ENCODE measurements at places on chromosomes 1 and 21. TPM values are rescaled to one million over a fixed set of nuclear protein-coding genes. Genes with fewer than 3 reads are reported as not detected.

OR14I1 gene
- polyA plus RNA-seq = not detected

CASQ2 gene
- 1.8 TPM for polyA plus RNA-seq

HES5 gene
- polyA plus RNA-seq = 0.31 TPM

FCRL5 gene
- polyA plus RNA-seq = 0.09 TPM

NPHP4 gene
- polyA plus RNA-seq = 11.4 TPM

ZC3H12A gene
- polyA plus RNA-seq = 25.4 TPM

RGSL1 gene
- polyA plus RNA-seq = not detected

SPRR2A gene
- polyA plus RNA-seq = not detected

ALDH4A1 gene
- polyA plus RNA-seq = 3.1 TPM

FAM177B gene
- polyA plus RNA-seq = 5.5 TPM

C1orf87 gene
- polyA plus RNA-seq = not detected

ACKR1 gene
- polyA plus RNA-seq = 3.2 TPM

ANGPTL3 gene
- polyA plus RNA-seq = 12.3 TPM

GRCh38 chr1:203675596-203676347, 49.1 kb downstream of the ATP2B4 start:
- DNase-seq = peak; percentile 64

DNA sequence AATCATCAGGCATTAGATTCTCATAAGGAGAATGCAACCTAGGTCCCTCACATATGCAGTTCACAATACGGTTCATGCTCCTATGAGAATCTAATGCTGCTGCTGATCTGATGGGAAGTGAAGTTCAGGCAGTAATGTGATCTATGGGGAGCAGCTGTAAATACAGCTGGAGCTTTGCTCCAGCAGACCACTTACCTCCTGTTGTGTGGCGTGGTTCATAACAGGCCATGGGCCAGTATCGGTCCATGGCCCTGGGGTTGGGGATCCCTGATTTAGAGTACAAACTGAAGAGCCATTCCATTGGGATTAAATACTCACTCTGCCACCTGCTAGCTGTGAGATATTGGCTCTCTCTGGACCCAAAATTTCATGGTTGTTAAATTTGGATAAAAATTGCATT, 244.6 kb upstream of the POGK start:
- DNase-seq = no peak

- no peak for DNase-seq
These were observed 27.9 kb downstream of the CACNA1S start for GRCh38 chr1:201084295-201084694.

- DNase-seq = no peak
These were observed 74.2 kb upstream of the CD53 start for GRCh38 chr1:110798691-110799256.

DNA sequence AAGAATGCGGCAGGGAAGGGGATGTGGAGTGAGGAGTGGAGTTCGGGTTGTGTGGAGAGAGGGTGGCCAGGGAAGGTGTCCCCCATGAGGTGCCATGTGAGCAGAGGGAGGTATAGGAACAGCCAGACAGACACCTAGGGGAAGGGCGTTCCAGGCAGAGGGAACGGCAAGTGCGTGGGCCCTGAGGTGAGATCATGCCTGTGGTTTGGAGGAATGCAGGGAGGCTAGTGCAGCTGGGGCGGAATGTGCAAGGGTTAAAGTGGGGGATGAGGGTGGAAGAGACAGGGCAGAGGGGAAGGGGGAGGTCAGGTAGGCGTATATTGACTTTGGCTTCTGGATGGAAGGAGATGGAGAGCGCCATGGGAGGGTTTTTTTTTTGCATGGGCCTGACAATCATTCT, 31.6 kb upstream of the PADI6 start:
- no peak for DNase-seq

GRCh38 chr1:24009406-24009805, 29.3 kb upstream of the SRSF10 start:
- no peak for DNase-seq

GRCh38 chr1:227335242-227336020, 17.1 kb upstream of the CDC42BPA start:
- no peak for DNase-seq

GRCh38 chr1:216532251-216532798, 109.1 kb upstream of the USH2A start:
- no peak for DNase-seq

GRCh38 chr1:27570784-27571183, 33.2 kb downstream of the AHDC1 start:
- DNase-seq = no peak

DNA sequence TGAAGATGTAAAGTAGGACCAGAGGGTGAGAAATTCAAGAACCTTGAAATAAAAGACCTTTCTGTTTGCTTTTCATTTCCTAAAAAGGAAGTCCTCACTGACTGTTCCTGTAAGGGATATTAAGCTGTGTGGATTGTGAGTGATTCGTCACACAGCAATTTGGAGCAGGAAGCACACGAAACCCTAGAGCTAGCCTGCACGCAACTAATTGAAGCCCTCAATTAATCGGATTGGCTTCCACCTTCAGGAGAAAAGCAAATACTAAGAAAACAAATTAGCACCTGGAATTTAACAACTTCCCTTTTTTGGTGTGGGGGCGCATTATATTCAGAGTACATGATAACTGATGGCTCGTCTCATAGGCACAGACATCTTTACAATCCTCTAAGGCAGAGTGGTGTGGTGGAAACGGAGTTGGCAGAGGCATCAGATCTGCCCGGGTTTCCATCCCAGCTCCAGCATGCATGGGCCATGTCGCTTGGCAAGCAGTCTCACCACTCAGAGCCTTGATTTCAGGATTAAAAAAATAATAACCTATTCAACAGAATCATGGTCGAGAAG, 95.2 kb downstream of the KCNJ15 start:
- DNase-seq = no peak

DNA sequence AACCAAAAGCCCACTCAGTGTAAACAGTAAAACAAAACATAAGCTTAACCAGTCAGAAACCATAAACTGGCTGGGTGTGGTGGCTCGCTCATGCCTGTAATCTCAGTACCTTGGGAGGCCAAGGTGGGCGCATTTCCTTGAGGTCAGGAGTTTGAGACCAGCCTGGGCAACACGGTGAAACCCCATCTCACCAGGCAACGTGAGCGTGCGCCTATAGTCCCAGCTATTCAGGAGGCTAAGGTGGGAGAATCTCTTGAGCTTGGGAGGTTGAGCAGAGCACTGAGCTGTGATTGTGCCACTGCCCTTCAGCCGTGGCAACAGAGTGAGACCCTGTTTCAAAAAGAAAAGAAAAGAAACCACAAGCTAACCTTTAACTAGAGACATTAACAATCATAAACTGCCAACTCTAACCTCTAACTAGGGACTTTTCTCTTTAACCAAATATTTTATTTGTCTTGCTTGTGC, 13.1 kb upstream of the PRRC2C start:
- DNase-seq = no peak

GRCh38 chr1:43227143-43227764, 42.5 kb upstream of the TMEM125 start:
- peak; percentile 70 for DNase-seq

- no peak for DNase-seq
These were observed 2.2 kb downstream of the SPATC1L start for GRCh38 chr21:46181953-46182547.

DNA sequence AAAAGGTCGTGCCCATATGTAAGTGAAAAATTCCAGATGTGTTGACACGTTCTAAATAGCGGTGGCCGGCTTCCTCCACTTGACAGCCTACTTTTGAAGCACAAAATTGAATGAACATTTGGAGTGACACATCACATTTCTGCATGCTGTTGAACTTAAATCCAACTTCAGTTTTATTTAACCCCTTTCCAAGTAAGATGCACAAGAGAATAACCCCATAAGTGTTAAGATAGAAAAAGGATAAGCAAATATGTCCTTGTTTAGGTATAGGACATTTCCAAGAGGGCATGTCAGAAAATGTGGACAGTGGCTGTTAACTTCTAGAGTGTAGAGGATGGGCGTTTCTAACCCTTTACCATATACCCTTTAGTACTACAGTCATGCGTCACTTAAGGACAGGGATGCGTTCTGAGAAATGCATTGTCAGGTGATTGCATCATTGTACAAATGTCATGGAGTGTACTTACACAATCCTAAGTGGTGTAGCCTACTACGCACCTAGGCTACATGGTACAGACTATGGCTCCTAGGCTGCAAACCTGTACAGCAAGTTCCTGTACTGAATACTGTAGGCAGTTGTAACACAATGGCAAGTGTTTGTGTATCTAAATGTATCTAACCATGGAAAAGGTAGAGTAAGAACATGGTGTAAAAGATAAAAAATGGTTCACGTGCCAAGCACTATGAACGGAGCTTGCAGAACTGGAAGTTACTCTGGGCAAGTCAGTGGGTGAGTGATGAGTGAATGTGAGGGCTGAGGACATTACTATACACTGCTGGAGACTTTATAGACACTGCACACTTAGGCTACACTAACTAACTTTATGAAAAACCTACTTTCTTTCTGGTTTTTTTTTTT, 9.3 kb upstream of the FAM89A start:
- no peak for DNase-seq
